ENCODE measurements at places on chromosomes 11 and 22.

GRCh38 chr11:115982666-115983065, 478.5 kb upstream of the CADM1 start:
- no peak for DNase-seq

- DNase-seq = no peak
Observed at GRCh38 chr22:20008221-20008995, 8.2 kb downstream of the ARVCF start.

DNA sequence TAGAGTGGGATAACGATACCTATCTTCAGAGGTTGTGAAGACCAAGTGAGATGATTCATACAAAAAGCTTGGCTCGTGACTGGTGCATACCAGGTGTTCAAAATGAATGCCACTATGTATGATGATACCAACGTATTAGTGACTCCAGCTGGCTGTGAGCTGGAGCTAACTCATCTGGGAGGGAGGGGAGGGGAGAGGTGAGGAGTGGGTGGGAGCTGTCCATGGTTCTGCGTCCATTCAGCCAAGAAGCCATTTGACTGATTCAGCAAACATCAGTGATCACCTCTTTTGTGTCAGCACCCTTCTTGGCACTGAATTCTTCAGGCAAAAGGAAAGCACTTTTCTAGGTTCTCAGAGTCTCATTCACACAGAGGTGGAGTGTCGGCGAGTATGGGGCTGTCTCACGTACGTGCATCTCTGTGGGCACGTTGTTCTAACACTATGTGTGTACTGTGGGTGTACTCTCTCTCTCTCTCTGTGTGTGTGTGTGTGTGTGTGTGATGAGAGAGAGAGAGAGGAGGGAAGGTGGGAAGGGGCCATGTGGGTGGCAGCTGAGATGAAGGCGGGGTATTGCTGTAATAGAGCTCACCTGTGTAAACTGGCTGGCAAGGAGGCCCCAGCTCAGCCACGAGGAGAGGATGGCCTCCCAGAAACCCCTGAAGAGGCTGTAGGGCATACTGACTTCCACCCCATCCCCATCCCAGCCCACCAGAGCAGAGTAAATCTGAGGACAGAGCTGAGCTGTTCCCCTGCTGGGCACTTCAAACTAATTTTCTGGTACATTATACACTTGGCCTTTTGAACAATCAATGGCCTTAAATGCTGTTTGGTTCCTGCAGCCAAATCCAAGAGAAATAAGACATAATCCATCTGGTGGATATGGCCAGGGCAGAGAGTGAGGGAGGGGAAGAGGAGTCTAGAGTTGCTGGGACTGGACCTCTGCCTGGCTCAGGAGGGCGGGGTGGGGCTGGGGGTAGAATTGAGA, 96.1 kb upstream of the THY1 start:
- DNase-seq = no peak

DNA sequence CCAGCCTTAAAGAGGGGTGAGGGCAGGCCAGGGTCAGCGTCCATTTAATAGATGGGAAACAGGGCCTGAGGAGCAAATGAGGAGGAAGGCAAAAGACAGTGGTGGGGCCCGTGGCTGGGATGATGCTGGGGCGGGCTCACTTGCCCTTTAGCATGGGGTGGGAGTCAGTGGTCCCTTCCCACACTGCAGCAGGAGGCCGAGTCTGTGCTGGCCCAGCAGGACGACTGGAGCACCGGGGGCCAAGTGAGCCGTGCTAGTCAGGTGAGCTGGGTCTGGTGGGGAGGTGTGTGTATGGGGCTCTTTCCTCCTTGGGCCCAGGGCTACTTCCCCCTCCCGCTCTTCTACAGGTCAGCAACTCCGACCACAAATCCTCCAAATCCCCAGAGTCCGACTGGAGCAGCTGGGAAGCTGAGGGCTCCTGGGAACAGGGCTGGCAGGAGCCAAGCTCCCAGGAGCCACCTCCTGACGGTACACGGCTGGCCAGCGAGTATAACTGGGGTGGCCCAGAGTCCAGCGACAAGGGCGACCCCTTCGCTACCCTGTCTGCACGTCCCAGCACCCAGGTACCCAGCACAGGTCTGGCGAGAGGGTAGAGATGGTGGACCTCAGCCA, 12.8 kb downstream of the SCYL1 start:
- no peak for DNase-seq

DNA sequence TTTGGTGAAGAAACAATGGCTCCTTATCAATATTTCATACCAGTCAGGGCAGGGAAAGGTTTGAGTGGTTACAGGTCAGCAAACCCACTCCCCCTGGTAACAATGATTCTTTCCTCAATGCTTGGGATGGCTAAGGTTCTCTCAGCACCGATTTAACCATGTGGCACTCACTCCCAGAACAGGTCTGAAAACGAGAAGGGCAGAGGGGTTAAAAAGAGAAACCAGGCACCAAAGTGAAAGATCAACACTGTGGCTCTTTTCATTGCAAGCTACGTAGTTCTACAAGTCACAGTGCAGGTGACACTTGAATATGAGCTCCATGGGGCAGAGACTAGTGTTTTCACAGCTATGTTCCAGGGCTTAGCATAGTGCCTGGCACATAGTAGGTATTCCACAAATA, 132.4 kb downstream of the PLEKHA7 start:
- no peak for DNase-seq

GRCh38 chr22:36940676-36941075, 27.2 kb downstream of the CSF2RB start:
- DNase-seq = no peak

DNA sequence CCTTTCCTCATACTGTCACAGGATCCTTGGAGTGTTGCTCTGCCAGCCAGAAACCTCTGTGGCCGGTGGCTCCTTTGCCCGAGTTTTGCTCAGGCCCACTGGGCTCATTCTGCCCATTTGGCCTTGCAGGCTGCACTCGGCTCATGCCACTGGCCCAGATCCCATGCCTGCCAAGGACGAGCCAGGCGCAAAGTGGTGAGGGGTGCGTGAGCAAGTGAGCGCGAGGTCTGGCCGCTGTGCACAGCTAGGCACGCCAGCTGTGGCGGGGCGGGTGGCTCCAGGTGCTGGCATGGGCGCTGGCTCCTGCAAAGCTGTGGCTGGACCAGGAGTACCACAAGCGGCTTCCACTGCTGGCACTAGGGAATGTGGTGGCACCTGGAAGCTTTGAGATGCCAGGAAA, 2.8 kb upstream of the RNF141 start:
- no peak for DNase-seq

- no peak for DNase-seq
Observed at GRCh38 chr11:112769584-112769983, 191.6 kb upstream of the NCAM1 start.

- DNase-seq = peak; percentile 72
Observed at GRCh38 chr22:50270666-50271394, 650 bp upstream of the MAPK11 start.

- no peak for DNase-seq
Observed at GRCh38 chr11:111526501-111526900, 11.9 kb downstream of the HOATZ start.

- no peak for DNase-seq
Observed at GRCh38 chr22:28358312-28358711, 321.3 kb downstream of the TTC28 start.

DNA sequence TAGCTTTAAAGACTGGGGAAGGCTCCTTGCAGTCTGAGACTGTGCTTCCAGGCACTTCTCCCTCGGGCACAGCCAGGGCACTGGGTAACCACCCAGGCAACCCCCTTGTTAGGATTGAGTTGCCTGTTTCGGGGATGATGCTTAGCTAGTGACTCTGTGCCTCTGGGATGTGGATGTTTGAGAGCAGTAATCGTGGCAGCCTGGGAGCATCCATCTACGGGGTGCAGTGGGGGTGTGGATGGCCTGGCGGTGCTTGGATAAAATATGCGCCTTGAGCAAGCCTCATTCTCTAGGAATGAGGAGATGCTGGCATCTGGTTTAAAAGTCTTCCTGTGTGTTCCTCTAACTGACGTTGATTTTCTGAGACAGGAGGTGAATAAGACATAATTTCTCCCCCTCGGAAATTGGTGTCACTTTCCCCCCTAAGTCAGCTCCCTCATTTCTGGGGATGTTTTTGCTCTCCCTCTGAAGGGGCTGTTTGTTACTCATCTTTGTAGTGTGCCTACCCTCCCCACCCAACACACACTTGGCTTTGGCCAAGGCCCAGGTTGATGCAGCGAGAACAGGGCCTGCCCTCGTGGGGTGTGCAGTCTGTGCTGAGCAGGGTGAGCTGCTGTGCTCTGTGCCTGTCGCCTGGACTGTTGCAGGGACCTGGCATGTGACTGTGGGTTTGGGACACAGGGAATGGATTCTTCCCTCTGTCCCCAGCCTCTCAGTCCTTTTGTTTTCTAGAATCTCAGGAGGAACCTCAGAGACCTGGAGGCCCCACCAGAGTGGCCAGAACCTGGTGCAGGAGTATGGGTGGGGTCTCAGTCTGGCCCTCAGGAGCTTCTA, 2.0 kb downstream of the GNAZ start:
- no peak for DNase-seq

GRCh38 chr11:2902784-2903671, 17.5 kb upstream of the CDKN1C start:
- DNase-seq = no peak

- no peak for DNase-seq
Observed at GRCh38 chr11:820655-821511, 2.2 kb downstream of the PNPLA2 start.

DNA sequence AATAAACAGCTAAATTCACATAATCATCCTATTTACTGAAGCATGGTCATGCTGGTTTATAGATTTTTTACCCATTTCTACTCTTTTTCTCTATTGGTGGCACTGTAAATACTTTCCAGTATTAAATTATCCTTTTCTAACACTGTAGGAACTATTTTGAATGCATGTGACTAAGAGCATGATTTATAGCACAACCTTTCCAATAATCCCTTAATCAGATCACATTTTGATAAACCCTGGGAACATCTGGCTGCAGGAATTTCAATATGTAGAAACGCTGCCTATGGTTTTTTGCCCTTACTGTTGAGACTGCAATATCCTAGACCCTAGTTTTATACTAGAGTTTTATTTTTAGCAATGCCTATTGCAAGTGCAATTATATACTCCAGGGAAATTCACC, 10.7 kb downstream of the RAG1 start:
- no peak for DNase-seq

GRCh38 chr11:106939157-106939556, 79.1 kb downstream of the GUCY1A2 start:
- DNase-seq = no peak

GRCh38 chr22:47022075-47022473, 259.6 kb downstream of the TBC1D22A start:
- no peak for DNase-seq

DNA sequence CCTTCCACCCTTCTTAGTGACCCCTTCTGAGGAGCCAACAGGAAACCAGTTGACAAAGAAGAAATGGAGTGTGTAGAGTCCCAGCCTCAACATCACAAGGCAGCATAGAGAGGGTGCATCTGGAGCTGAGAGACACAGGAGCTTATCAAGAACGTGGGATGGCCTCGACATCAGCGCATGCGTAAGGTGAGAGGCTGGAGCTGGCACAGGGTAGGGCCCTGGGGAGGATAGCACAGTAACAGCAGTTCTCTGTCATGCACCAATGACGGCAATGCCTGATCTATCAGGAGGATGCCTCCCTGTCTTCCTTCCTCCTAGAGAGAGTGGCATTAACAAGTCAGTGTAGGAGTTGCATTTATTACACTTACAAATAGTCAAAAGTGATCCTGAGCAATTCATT, 426.1 kb downstream of the NTM start:
- no peak for DNase-seq

GRCh38 chr11:131682373-131683015, 312.1 kb downstream of the NTM start:
- DNase-seq = no peak

GRCh38 chr22:48578138-48579042, 1249.3 kb downstream of the BRD1 start:
- DNase-seq = no peak

- no peak for DNase-seq
Observed at GRCh38 chr11:69344570-69345145, 50.7 kb downstream of the MYEOV start.

GRCh38 chr22:42194953-42195352, 64.3 kb upstream of the CYP2D6 start:
- DNase-seq = no peak

- no peak for DNase-seq
Observed at GRCh38 chr11:43697679-43698078, 17.1 kb downstream of the HSD17B12 start.

GRCh38 chr11:12840871-12841660, 166.8 kb downstream of the TEAD1 start:
- DNase-seq = no peak

DNA sequence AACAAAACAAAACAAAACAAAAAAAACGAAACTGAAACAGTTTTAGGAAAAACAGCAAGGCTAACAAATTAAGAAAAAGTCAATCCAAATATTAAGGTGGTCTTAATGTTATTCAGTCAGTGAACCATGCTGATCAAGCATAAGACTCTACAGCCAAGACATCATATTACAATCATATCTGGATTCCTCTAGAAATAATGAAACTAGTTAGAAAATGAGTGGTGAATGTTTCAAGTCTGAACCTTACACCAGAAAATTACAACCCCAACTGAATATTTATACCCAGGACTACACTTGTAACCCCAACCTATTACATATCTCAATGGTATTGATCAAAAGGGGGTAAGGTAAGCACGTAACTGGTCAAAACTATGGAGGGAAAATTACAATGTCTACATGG, 48.8 kb downstream of the ACAT1 start:
- no peak for DNase-seq

Data from activated CD4-positive, CD25-positive, alpha-beta regulatory T cell treated with anti-CD3 and anti-CD28 coated beads, Interleukin-2, amount 50 U/mL, for 72 hours (primary cell).